HT1080 (cell line): ENCODE measurements at places on chromosomes 6 and 20. TPM values are rescaled to one million over a fixed set of nuclear protein-coding genes. Genes with fewer than 3 reads are reported as not detected.
A peak's percentile ranks its signal among the peaks of the same experiment; 100 is the strongest.

Gene BTNL2
- not detected in 2 replicates for total RNA-seq

- DNase-seq: peak; percentile 43
Measured at GRCh38 chr20:59518881-59519706, 85.2 kb upstream of the PHACTR3 start.

Gene GSTA3
- total RNA-seq: not detected in 2 replicates

DNA sequence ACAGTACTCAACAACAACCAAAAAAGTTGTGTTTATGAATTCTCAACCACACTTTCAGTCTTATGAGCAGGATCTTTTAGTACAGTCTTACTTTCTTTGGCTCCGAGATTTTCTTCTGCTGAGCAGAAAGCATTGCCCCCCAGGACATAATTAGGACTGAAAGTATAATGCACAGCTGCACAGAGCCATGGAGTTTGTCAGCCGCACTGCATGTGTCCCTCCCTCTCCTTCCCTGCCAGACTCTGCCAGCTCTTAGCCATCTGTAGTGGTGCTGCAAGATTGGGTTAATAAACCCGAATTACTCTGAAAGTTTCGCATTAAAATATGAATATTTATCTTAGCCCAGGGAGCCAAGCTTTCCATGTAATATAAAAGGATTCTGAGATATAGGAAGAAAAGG lies 179.6 kb upstream of the PTCHD4 start:
- no peak for DNase-seq

Gene COL19A1
- total RNA-seq: 0.07 TPM in 1 of 2 replicates, not detected in the other

DNA sequence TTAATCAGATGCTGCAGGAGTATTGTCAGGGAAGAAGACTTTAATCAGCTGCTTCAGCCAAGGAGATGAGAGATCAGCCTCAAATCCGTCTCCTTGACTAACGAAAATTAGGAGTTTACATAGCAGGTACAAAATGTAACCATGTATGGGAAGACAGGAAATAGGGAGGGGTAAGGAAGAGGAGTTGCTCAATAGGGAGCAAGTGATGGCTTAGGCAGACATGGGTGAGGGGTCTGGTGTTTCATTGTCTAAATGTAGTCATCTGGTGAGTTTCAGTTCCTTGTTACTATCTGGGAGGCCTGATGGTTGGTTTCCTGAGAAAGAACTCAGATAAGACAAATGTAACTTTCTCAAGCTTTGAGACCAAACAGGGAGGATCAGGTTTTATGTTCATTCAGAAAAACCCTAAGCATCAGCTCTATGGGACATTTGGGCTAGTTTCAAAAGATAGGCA lies 217.3 kb upstream of the SULF2 start:
- no peak for DNase-seq

Gene PRSS35
- 0.69 and 0.70 TPM in 2 replicates for total RNA-seq

Gene PRRT1
- total RNA-seq: 0.37 TPM in 1 of 2 replicates, not detected in the other

Gene TOX2
- 3.5 and 8.3 TPM in 2 replicates for total RNA-seq
